ENCODE measurements at places on chromosomes 4 and X.

- no peak for DNase-seq
Observed at GRCh38 chr4:6777636-6778281, 4.8 kb upstream of the KIAA0232 start.

- DNase-seq, result no peak
Observed at GRCh38 chrX:670645-671044, 40.1 kb downstream of the SHOX start.

- no peak for DNase-seq
Observed at GRCh38 chr4:181138116-181138515, 1105.1 kb upstream of the TENM3 start.

DNA sequence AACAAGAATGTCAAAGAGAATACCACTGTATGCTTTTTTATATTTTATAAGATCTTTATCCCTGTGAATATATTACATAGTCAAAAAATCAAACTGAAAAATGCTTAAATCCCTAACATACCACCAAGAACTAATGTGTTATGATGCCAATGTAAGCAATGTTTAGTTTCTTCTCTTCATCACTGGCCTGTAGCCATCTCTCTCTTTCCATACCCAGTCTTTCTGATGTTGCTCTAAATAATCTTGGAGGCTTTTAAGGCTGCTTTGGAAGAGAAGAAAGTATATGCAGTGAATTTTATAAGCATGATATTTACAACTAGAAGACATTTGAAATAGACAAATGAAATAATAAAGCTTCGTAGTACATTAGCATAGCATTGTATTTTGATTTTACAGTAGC lies 82.9 kb downstream of the NFKB1 start:
- DNase-seq, result no peak

- DNase-seq, result no peak
Observed at GRCh38 chrX:154712781-154713740, 37.8 kb downstream of the GAB3 start.

Data from WERI-Rb-1 (cell line).